ENCODE measurements at places on chromosomes 5 and 9.

GRCh38 chr9:107644733-107645463, 155.3 kb upstream of the KLF4 start:
- DNase-seq, result no peak

DNA sequence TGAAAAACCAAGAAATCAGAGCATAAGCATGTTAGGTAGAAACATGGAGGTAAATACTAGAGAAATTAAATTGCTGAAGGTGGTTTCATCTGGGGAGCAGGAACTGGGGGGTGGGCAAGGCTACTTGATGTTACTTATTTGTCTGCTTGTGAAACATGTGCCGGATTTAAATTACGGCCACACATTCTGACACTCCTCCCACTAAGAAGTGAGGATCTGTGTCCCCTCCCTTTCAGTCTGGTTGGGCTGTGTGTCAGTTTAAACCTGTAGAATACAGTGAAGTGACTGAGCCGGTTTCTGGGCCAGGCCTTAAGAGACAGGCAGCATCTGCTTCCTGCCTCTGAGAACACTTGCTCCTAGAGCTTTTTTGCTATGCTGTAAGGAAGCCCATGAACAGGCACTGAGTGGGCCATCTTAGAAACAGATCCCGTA, 2.3 kb upstream of the IARS1 start:
- DNase-seq, result no peak

GRCh38 chr5:121408778-121409177, 442.9 kb upstream of the FTMT start:
- no peak for DNase-seq

DNA sequence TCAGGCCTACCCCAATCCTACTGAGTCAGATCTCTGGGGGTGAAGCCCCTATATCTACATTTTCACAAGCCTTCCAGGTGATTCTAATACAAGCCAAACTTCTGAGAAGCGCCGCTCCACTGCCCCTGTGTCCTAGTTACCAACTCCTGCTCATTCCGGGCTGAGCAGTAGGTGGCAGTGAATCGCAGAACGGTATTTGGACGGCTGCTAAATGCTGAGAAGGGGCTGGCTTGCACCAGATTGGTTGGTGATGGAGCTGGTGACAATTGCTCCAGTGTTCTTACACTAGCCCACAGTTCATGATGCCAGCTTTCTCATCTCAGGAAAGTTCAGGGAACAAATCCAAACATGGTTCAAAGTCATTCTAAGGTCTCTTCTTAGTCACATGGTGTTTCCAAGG, 31.1 kb upstream of the FGF1 start:
- DNase-seq, result peak; percentile 63

- no peak for DNase-seq
These were observed 79.4 kb downstream of the SLC1A3 start for GRCh38 chr5:36685631-36686288.

- DNase-seq, result no peak
These were observed 189.5 kb downstream of the SEMA5A start for GRCh38 chr5:9356351-9356825.

DNA sequence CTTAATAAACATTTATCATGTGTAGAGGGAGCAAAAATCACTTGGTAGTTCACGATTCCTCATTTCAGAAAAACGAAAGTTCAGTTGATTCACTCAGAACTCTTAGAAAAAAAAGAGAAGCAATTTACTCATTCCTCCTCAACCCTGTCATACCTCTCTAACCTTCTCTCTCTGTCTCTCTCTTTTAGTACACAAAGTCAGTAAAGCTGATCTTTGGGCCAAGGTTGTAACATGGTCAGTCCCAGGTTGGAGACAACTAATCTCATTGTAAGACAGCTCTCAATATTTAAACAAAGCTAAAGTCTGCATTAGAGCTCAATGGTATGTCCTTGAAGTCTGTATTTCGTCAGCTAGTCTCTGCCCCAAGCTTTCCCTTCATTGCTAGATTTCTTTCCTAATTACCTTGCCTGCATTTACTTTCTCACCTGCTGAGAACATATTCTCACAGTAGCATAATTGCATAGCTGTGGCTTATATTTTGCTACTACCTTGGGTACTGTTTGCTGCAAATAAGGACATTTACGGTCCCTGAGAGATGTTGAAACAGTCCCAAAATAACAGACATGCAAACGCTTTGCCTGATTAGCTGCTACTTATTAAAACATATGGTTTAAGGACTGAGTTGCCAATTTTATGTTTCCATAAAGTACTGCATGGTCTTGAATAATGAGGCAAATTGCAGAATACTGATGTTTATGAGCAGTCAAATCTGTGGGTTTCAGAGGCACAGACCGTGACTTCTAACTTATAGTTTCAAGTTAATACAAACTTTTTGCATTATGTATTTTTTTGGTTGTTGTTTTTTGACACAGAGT, 138.3 kb downstream of the GPBP1 start:
- no peak for DNase-seq

- DNase-seq, result no peak
These were observed 294.8 kb upstream of the KIF2A start for GRCh38 chr5:62011089-62011664.

DNA sequence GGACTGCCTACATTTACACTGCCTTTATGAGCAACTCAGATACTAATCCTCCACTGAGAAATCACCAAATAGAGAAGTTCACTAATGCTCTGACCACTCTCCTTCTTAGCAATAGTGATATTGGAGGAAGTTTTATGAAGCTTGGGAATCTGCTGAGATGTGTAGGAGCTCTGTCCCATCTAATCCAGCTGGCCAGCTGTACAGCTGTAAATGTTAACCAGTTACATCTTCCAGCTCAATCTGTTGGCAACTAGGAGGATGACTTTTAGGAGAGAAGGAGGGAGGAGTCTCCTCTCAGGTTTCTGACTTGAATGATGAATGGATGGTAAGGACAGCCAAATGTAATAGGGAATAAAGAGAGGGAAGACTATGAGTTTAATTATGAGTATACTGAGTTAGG, 36.3 kb upstream of the LRRC19 start:
- DNase-seq, result no peak
